ENCODE measurements at places on chromosomes 13 and 19.

GRCh38 chr19:5955636-5955935 is 22.4 kb downstream of the RANBP3 start:
- DNase-seq, result no peak

- no peak for DNase-seq
Observed at GRCh38 chr13:62960723-62961122, 1545.1 kb upstream of the PCDH20 start.

GRCh38 chr19:48656840-48657474 is 11.0 kb upstream of the CA11 start:
- no peak for DNase-seq

- DNase-seq, result no peak
Observed at GRCh38 chr19:4671185-4671851, 1.2 kb upstream of the MYDGF start.

DNA sequence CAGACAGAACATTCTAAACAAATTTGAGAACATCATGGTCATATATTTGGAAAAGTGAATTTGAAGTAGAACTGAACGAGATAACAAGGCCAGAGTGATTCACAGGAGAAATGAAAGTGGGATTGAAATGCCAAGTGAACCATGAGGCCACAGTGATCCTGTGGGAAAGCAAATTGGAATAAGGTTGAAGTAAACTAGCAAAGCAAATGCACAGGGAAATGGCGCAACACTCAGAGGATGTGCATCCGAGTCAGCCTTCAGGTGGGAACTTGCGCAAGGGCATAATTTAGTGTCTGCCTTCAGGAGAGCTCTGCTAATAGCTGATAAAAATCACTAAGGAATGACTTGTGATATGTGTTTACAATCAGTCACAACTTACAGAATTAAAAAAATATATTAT is 696.6 kb downstream of the LIG4 start:
- no peak for DNase-seq

DNA sequence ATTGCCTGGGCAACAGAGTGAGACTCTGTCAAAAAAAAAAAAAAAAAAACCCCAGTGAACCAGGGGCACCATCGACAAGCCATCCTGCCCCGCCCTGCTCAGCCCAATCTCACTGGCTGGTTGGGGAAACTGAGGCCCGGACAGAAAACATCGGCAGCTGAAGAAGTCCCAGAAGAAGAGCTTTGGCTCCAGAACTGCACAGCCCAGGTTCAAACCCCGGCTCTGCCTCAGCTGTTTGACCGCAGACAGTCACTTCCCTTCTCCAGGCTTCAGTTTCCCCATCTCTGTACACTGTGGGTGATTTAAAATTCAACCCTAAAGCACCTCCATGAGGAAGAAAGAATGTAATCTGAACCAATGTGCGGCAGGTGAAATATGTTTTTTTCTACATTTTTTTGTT is 9.4 kb upstream of the SEMA6B start:
- DNase-seq, result no peak

DNA sequence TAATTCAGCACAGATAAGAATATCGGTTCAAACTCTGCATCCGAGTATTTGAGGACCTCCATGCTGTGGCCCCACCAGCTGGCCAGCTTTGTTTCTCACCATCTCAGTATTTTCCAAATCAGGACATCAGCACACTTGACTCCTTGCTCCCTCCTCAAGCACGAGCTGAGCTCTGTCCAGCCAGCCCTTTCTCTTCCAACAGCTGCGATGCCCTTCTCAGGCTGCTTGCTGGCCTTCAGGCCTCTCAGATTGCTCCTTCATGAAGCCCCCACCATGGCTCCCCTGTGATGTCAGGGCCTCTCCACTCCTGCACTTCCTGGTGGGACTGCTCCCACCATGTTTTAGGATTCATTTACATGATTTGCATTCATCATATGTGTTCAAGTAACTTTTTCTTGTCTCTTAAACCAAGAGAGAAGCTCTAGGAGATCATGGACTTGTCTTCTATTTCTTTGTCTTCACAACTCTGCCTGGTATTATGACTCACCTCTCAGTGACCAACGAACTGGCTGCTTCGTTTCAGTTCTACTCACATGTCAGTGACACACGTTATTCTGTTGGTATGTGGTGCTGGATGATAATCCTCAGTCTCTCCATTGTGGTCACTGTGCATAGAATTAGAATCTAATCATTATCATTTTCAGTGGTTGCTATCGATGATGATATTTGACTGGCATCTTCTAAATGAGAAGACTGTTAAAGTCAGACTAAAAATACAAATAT is 471.7 kb downstream of the EFNB2 start:
- DNase-seq, result no peak

GRCh38 chr13:43095771-43096719 is 72.7 kb downstream of the DNAJC15 start:
- DNase-seq, result no peak

DNA sequence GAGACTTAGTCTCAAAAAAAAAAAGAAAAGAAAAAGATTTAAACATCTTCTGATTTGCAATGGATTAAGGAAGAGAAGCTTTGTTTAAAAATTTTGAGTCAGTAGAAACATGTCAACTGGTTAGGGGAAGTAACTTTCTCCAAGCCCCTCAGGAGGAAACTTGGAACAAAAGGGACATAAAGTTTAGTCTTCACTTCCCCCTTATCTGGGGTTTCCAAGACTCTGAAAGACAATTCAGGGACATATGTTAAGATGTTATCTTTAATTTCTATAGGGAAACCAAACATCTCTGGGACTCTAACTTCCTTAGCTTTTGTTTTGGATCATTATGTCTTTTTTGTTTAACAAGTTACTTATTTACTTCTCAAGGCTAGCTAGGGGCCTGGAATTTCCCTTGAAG is 20.1 kb upstream of the MRI1 start:
- DNase-seq, result no peak

GRCh38 chr13:93552596-93552995 is 326.0 kb downstream of the GPC6 start:
- no peak for DNase-seq

Data from NT2/D1 (cell line).